ENCODE measurements at places on chromosomes 2 and 18.

DNA sequence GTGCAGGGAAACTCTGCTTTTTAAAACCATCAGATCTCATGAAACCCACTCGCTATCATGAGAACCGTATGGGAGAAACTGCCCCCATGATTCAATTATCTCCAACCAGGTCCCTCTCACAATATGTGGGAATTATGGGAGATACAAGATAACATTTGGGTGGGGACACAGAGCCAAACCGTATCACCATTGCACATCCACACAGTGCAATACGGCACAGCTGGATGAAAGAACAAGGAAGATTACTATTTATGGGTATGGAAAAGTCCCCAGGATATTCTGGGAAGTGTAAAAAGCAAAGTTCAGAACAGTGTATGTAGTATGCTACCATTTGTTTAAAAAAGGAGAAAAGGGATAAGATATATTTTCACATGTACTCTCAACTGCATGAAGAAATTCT lies 290.1 kb downstream of the PIK3C3 start:
- no peak for DNase-seq

- no peak for DNase-seq
Measured at GRCh38 chr2:213475433-213475832, 191.2 kb downstream of the SPAG16 start.

DNA sequence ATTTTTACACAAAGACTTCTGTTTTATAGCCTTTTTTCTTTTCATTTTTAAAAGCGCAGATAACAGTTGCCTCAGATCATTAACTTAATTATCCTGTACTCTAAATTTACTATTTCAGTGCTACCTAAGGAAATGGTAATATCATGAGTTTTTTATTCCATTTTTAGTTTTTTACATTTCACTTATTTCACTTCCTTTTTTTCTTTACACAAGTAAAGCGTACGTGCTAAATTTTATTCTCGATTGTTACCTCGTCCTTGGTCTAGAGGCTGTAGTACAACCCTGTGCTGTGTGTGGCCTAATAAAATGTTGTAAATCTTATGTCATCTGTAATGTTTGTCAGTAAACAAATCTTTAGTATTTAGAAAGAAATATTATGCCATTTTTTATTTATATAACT lies 49.2 kb downstream of the CRIM1 start:
- DNase-seq, result no peak

DNA sequence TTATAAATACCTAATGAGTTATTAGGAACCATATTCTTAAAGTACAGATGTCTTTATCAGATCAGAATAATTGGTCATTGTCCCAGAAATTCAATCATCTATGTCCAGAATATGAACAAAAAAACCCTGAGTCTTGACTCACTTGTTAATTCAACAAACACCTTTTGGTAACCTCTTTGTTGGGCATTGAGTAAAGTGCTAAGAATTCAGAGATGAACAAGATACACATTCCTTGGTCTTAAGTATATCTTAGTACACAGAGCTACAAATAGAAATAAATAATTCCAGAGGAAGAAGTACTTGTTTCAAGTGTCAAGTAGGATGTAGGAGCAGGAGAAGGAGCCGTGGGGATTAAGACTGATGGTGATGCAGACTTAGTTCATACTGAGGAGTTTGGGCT lies 798.1 kb downstream of the CPS1 start:
- no peak for DNase-seq

DNA sequence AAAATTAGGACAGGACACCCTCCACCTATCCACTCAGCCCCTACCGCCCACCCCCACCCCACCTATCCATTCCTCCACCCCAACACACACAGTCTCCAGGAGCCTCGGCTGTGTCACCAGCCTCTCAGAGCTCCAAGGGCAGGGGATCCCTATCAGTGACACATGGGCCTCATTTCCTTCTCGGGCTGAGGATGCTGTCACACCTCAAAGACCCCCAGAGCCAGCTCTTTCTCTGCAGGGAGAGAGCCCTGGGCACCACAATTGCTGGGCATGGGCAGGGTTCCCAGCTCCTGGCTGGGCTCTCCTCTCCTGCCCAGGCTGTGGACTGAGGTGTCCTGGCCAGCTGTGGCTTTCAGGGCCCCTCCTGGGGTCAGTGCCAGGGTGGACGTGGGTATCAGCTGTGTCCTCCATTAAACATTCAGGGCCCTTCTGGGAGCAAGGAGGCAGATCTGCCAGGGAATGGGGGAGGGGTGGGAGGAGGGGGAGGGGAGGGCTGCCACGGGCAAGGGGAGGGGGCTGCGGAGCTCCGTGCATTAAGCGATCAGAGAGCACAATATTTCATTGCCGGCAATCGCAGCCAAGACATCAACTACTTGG lies 14.3 kb upstream of the ECEL1 start:
- DNase-seq, result no peak

- no peak for DNase-seq
Measured at GRCh38 chr2:144401036-144401435, 118.9 kb downstream of the ZEB2 start.

GRCh38 chr2:47656715-47657600 lies 126.0 kb upstream of the MSH6 start:
- DNase-seq, result no peak

- no peak for DNase-seq
Measured at GRCh38 chr2:31526946-31527732, 53.6 kb downstream of the SRD5A2 start.

GRCh38 chr18:58095655-58096054 lies 51.6 kb downstream of the NEDD4L start:
- DNase-seq, result no peak

DNA sequence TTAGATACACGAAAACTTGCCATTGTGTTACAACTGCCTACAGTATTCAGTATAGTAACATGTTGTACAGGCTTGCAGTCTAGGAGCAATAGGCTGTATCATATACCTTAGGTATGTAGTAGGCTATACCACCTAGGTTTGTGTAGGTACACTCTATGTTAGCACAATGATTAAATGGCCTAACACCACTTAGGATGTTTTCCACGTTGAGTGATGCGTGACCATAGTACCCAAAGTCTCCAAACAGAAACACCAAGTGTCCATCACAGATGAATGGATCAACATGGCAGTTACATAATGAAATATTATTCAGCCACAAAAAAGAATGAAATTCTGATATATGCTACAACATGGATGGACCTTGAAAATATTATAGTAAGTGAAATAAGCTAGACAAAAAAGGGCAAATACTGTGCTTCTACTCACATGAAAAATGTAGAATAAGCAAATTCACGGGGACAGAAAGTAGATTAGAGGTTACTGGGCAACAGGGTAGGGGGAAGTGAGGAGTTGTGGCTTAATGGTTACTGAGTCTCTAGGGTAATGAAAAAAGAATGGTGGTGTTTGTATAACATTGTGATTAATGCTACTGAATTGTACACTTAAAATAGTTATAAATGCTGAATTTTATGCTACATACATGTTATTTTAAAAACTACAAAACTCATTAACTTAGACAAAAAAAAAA lies 62.6 kb downstream of the TMEM131 start:
- DNase-seq, result no peak

DNA sequence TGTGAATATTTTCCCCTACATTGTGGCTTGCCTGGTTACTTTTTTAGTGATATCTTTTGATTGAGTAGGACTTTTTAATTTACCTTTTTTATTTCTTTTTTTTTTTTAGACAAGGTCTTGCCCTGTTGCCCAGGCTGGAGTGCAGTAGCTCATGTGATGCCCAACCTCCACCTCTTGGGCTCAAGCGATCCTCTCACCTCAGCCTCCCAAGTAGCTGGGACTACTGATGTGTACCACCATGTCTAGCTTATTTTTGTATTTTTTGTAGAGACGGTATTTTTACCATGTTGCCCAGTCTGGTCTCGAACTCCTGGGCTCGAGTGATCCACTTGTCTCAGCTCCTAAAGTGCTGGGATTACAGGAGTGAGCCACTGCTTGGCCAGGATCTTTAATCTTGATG lies 25.3 kb downstream of the EML4 start:
- DNase-seq, result no peak

- no peak for DNase-seq
Measured at GRCh38 chr2:238161291-238162051, 2.7 kb downstream of the ERFE start.

GRCh38 chr2:217853301-217853881 lies 149.4 kb downstream of the TNS1 start:
- no peak for DNase-seq

DNA sequence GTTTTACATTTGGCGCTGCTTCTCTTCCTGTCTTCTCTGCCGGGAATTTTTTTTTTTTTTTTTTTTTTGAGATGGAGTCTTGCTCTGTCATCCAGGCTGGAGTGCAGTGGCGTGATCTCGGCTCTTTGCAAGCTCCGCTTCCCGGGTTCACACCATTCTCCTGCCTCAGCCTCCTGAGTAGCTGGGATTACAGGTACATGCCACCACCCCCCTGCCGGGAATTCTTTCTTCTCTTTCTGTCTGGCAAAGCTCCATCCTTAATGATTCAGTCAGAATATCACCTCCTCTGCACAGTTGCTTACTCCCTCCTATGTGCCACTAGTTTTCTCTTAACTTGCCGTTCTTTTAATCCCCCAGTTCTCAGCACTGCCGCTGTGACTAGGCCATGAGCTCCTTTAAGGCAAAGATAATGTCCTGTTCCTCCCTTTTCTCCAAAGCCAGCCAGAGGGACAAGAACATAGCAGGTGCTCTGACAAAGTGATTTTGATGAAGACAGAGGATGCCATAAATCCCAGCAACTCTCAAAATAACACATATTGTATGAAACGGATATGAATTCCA lies 112.1 kb upstream of the LRATD1 start:
- no peak for DNase-seq

- DNase-seq, result peak; percentile 39
Measured at GRCh38 chr2:107091163-107091864, 205.3 kb upstream of the ST6GAL2 start.

- DNase-seq, result no peak
Measured at GRCh38 chr2:207448006-207448405, 81.8 kb upstream of the CREB1 start.

DNA sequence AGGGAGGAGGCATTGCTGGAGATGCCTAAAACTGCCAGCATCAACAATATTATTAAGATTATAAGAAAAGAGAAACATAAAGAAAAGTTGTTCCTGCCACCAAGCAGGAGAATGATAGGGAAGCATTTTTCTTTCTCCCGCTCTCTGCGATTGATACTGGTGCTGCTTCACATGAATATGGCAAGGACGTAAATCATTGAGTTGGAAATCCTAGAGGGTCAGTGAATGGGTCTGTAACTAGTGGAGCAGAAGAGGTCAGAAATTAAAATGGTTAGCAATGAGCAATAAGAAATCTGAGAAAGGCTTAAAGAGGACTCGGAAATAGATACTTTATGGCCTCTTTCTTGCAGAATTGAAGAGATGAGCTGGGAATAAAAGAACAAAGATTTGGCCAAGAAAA lies 631.7 kb downstream of the BCL11A start:
- no peak for DNase-seq

DNA sequence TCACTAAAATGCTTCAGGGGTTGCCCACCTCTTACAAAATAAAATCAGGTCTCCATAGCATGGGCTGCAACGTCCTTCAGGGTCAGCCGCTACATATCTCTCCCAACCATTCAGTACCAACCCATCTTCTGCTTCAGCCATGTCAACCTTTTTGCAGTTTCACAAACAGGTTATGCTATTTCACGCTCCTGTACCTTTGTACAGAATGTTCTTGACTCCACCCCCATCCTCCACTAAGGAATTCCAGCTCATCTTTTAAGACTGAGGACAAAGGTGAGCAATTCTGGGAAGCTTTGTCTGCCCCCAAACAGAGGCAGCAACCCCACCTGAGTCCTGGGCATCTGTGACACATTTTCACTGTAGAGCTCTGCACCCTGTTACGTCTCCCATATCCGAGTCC lies 8.8 kb upstream of the EVA1A start:
- no peak for DNase-seq

GRCh38 chr18:39701055-39701783 lies 2135.6 kb upstream of the CELF4 start:
- no peak for DNase-seq

DNA sequence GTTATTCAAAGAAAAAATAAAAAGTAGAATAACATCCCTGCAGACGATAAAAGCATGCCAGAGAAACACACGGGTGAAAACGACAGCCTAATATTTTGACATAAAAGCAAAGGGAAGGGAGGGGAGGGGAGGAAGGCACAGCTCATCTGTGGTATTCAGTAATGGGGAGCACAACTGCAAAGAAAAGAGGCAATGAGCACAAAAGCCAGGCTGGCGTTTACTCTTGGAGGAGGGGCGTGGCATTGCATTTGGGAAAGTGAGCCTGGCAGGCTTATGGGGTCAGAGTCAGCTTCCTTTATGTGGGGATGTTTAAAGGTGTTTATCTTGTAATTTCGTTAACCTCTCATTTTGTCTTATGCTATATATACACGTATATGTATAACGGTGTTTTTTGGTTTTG lies 53.2 kb downstream of the STEAP3 start:
- no peak for DNase-seq

DNA sequence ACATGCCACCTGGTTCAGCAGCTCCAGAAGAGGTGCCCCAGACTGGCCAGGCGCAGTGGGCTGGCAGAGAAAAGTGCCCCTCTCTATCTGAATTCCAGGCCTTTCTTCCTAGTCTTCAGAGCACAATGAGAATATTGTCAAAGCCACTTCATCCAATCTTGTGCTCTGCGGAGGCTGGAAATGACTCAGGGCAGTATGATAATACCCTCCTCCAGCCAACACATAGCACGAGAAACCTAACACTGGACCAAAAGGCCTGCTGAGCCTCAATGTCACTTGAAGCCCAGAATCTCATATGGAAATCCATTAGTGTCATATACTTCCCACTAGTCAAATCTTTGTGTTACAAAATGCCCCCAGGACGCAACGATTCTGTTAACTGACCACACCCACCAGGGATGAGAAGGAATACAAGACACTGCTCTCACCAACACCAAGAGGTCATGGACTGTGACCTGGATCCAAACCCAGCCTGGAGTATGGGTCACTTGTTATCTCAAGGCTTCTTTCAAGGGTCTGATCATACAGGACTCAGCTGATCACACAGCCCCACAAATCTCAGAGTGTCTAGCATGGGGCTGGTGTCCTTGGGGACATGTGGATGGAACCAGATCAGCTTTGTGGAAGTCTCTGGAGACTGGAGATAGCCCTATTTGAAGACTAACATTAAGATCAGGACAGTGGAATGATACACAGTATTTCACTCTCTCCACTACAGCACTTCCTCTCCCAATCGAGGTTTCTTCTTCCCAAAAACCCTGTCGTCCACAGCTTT lies 10.1 kb downstream of the KIF3C start:
- DNase-seq, result no peak

- no peak for DNase-seq
Measured at GRCh38 chr2:220442012-220442411, 814.6 kb downstream of the SLC4A3 start.

GRCh38 chr2:1479346-1479745 lies 66.1 kb downstream of the TPO start:
- DNase-seq, result no peak

DNA sequence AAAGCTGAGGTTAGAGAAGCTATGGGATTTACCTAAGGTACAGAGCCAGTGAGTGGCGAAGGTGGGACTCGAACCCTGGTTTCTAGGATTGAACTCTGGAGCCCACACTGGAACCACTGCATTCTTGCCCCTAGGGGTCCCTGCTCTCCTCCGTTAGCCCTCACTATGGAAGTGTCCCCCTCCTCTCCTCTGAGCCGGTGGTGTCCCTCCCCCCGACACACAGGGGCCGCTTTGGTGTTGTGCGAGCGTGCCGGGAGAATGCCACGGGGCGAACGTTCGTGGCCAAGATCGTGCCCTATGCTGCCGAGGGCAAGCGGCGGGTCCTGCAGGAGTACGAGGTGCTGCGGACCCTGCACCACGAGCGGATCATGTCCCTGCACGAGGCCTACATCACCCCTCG lies 8.5 kb upstream of the GMPPA start:
- DNase-seq, result no peak

All from A549 (cell line).